Memory B cell (primary cell): ENCODE measurements at places on chromosomes 1 and 21.

- DNase-seq: no peak
These were observed 61.0 kb downstream of the TIAM1 start for GRCh38 chr21:31283025-31283424.

DNA sequence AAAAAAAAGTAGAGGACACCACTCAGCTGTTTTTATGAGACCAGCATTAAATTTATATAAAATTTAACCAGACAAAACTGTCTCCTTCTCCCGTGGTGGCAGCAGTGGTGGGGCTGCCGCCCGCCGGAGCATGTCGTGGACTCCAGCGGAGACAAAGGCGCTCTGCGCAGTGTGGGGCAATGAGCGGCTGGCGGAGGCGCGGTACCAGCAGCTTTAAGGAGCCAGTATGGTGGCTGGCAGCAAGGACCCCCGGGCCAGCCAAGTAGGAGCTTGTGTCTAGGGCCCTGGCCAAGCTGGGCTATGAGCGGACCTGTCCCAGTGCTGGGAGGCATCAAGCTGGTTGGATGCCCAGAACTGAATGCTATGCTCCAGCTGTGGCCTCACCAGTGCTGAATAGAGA, 2102.9 kb downstream of the NCAM2 start:
- no peak for DNase-seq

DNA sequence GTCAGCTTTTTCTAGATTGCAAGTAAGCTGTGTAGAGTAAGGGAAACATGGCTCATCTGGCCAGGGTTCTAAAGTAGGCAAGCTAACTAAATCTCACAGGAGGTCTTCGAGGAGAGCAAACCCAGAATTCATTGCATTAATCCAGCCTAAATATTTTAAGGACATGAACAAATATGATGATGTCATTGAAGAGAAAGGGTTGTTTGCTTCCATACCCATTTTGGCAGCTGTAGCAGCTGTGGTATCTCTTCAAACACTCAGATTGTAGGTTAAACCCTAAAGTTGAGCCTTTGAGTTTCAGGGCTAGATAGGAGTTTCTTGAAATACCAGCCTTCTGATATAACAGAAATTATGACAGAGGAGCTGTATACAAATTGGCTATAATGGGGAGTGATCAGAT, 200.5 kb upstream of the C1orf105 start:
- no peak for DNase-seq

- no peak for DNase-seq
These were observed 13.7 kb upstream of the SLC44A3 start for GRCh38 chr1:94806441-94806871.

GRCh38 chr1:4781646-4782045, 127.2 kb downstream of the AJAP1 start:
- no peak for DNase-seq

DNA sequence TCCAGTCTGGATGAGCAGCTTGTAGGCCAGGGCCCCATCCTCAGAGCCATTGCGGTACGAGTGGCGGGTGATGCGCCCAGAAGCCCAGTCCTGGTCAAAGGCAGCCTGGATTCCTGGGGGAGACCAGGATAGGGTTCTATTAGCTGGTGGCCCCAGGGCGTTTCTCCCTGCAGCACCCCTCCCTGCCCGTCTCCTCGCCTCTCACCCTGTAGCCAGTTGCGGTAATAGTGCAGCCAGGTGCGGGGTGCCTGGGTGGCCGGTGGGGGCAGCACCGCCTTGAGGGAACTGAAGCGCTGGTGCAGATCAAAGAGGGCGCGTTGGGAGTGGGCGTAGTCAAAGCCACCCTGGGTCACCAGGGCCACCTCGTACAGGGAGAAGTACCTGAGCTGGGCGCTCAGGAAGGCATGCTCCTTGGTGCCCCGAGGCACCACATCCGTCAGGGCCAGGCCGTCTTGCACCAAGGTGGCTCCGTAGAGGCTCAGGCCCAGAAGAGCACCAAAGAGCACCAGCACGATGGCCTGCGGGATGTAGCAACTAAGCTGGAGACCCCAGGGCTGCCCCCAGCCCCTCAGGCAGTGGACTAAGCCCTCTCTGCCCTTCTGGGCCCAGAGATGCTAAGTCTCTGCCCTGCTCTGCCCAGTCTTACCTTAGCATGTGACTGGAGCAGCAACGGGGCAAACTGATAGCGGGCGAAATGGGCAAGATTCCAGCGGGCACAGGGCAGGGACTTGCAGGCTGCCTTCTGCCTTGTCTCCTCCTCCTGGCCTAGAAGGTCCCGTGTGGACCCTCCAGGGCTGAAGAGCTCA, 15.7 kb downstream of the PTCH2 start:
- no peak for DNase-seq

GRCh38 chr1:150152182-150152536, 2.4 kb downstream of the PLEKHO1 start:
- DNase-seq: no peak

GRCh38 chr1:183235503-183235902, 49.4 kb downstream of the LAMC2 start:
- no peak for DNase-seq
